ENCODE measurements at places on chromosomes 5 and 9.

- peak; percentile 48 for DNase-seq
Measured at GRCh38 chr5:138955013-138955660, 80.0 kb upstream of the LRRTM2 start.

DNA sequence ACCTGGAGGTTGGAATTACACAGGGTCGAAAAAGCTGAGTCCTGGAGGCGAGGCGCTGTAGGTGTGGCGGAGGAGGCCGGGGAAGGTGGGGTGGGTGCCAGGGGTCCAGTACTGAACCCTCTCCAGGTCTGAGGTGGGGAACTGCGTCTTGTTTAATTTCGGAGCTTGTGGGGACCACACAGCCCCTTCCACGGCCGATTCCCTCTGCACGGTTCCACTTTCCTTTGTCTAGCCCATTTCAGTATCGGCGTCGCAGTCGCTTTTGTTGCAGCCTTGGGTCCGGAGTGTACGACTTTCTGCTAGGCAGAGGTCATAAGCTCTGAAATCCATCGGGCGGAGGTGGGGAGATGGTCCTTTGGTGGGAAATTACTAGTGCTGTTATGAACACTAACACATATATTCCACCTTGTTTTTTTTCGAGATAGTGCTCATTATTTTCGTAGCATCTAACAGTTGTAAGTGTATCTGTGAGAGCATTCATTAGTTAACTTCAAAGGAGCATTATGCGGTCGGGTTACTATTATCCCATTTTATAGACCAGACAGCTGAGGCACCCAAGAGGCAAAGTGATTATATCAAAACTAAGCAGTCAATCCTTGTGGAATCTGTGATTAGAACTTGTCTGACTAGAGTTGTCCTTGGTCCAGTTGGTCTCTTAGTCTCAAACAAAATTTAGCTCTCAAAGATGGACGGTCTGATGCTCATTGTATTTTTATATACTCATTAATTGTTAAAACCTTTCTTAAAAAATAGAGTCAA is 737 bp downstream of the RNF180 start:
- no peak for DNase-seq

GRCh38 chr5:80541392-80541791 is 28.7 kb downstream of the ANKRD34B start:
- no peak for DNase-seq

GRCh38 chr5:104363567-104363966 is 801.0 kb upstream of the NUDT12 start:
- DNase-seq, result no peak

DNA sequence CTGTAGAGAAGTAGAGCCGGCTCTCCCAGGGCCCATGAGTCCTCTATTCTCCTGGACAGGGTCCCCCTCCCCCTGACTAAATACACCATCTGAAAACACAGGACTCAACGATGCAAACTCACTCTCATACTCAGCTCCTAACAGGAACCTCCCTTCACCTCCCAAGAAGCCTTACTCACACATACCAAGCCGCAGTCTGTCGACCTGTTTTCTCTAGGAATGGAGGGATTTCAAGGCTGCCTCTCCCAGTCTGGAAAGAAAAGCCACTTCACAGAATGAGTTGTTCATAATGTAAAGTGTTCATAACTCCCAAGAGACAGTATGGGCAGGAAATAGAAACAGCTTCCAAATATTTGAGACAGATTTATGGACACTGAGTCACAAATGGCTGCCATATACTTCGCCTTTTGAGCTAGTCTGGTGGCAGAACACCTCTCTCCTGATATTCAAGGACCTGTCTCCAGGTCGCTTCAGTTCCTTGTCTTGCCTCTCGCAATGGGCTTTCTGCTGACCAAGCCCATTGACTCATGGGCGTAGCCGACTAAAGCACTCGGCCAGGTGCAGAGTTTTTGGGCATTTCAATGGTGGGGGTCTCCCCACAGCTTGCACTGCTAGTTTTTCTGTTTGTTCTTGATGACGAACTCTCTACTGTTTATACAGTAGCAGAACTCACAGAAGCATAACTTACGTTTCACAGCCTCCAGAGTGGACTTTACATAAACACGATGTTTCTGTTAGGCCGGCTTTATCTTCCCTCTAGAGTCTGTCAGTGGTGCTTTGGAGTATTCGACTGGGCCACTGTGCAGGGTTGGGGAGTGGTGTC is 25.0 kb upstream of the IL17B start:
- DNase-seq, result no peak

GRCh38 chr9:118751077-118751847 is 618.0 kb downstream of the BRINP1 start:
- DNase-seq, result no peak

- no peak for DNase-seq
Measured at GRCh38 chr5:88248743-88249540, 19.7 kb downstream of the TMEM161B start.

- DNase-seq, result no peak
Measured at GRCh38 chr5:154529282-154529681, 51.3 kb upstream of the HAND1 start.

- no peak for DNase-seq
Measured at GRCh38 chr5:181217111-181217802, 5.8 kb upstream of the TRIM41 start.

- DNase-seq, result no peak
Measured at GRCh38 chr9:27591093-27591492, 17.8 kb upstream of the C9orf72 start.

GRCh38 chr9:119307471-119307870 is 61.8 kb downstream of the BRINP1 start:
- no peak for DNase-seq

- no peak for DNase-seq
Measured at GRCh38 chr5:78127875-78128274, 166.6 kb downstream of the AP3B1 start.

- DNase-seq, result peak; percentile 50
Measured at GRCh38 chr9:112074250-112075008, 100.7 kb downstream of the SUSD1 start.

GRCh38 chr5:172281346-172281745 is 2.2 kb downstream of the UBTD2 start:
- no peak for DNase-seq

GRCh38 chr5:11528720-11529119 is 375.5 kb downstream of the CTNND2 start:
- DNase-seq, result no peak

GRCh38 chr9:123679330-123679987 is 250.5 kb downstream of the DENND1A start:
- no peak for DNase-seq

GRCh38 chr9:133677126-133678010 is 41.2 kb downstream of the DBH start:
- no peak for DNase-seq

DNA sequence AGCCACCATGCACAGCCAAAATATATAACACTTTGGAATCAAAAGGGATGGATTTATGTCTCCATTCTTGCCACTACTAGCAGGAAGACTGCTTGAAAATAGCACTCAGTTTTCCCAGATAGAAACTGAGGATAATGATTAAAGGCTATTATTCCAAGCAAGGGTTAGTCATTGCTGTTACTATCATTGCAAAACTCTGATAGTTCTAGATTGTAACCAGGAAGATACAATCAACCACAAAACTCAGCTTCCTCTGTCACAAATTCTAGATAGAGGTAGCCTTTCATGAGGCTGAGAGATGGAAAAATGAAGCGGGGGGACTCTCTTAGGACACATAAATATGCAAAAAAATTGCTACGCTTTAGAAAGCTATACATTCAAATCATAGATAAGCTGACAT is 3.1 kb downstream of the ANXA1 start:
- DNase-seq, result no peak

- DNase-seq, result no peak
Measured at GRCh38 chr9:112670991-112671625, 46.8 kb downstream of the INIP start.

DNA sequence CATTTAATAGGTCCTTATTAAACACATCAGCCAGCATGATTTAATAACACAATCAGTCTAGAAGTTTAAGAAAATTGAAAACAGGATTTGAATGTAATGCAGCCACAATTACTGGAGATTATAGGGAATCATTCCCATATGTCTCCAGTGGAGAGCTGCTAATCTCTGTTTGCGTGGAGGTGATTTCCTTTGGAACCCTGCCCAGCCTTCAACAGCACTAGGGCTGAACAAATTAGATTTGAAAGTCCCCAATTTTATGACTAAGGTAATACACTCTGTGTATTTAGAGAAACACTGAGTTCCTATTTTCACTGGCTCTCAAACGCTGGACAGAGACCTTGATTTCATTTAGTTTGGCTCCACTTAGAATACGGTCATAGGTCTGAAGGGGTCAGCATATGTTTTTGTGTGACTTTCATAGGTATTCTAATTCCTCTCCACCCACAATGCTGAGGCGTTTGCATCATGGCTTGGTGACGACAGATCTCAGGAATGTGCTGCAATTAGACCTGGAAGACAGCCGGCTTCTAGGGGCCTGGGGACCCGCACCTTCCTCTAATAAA is 508.3 kb downstream of the EBF1 start:
- DNase-seq, result peak; percentile 19

DNA sequence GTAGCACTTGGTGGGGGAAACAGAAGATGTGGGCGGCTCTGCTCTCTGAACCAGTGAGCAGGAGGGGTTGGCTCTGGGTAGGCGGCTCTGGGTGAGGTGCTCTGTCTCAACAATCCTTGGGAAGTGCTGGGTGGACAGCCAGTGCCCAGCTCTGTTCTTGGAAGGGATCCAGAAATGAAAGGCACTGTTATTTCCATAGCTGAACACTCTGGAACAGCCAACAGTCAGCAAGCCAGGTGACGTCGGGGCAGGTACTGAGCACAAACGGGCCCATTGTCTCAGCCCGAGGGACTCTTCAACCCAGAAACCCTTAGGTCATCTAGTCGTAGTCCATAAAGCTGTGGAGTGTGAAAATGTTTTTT is 36.3 kb downstream of the OLFM1 start:
- no peak for DNase-seq

- DNase-seq, result no peak
Measured at GRCh38 chr5:62762503-62762902, 183.9 kb downstream of the LRRC70 start.

- no peak for DNase-seq
Measured at GRCh38 chr5:92492908-92493307, 1088.1 kb downstream of the NR2F1-AS1 start.

DNA sequence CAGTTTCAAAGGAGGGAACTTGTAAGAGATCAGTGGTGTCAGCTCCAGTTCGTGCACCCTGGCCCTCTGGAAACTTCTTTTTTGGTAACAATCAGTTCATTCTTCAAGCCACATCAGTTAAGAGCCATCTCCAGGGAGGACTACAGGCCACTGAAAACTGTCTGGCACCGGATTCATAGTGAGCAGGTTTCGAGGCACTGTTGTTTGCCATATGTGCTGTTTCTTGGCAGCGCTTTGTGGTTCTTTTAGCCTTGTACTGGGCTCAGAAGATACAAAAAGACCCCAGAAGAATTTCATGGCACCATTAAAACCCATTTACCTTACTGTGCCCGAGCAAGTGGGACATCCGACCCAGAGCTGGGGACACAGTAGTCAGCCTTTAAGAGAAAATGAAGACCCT is 68.5 kb downstream of the OTULIN start:
- DNase-seq, result no peak

DNA sequence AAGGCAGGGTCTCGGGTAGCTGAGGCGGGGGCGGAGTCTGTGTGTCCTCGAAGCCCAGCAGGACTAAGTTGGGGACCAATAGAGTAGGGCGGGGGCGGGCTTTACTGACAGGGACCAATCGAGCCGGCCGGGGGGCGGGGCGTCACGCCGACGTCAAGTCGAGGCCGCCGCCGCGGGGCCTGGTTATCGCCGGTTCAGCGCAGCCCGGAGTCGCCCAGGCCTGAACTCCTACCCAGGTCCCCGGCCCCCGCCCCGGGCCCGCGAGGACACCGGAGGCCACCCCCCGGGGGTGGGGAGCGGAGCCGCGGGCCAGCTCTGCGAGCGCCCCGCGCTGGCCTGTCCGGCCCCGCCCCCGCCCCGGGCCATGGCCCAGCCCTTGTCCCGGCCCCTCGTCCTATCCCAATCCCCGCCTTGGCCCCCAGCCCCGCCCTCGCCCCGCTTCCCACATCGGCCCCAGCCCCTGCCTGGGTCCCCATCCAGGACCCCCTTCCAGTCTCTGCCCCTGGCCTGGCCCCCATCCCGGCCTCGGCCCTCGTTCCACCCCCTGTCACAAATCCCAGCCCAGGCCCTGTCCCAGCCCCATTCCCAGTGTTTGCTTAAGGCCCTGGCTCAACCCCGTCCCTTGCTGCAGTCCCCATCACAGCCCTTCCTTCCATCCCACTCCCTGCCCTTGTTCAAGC is at the start of gene TMEM8B:
Gene TMEM8B, plus strand, starts transcription at position 145 of the 680 bp plus-strand sequence. Its CDS starts 220 bp downstream, at position 365.
- DNase-seq, result peak; percentile 69

- no peak for DNase-seq
Measured at GRCh38 chr9:68536876-68537615, 3.6 kb downstream of the TMEM252 start.

DNA sequence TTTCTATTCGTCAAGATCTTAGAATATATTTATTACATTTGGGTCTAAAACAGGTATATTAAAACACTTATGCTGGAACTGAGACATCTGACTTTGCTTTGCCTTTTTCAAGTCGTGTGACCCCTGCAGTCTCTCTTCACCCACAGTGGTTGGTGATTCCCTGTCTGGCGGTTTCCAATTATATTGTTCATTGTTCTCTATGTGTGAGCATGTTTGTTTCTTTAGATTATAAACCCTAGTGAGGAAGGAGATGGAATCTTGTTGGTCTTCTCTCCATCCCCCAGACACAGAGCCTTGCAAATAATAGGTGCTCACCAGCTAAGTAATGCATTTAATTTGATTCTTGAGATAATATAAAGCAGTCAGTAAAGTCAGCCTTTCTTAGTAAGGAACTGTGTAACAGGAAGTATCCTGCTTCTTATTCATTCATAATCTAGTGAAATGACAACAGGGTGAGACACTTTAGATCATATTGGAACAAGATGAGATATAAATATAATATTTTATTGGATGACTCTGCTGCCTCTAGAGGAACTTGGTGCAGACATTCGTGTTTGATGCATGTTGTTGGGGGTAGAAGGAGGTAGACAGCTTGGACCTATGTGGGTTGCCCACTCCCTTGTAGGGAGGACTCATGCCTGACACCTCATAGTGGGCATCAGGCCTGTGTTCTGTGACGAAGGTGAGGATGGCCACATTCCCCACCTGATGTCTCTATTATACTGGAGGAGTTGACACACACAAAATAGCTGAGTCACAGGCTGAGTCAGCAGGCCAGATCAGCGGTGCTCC is 88.1 kb downstream of the FGF1 start:
- no peak for DNase-seq

GRCh38 chr5:75366787-75367186 is 29.8 kb downstream of the HMGCR start:
- DNase-seq, result no peak

DNA sequence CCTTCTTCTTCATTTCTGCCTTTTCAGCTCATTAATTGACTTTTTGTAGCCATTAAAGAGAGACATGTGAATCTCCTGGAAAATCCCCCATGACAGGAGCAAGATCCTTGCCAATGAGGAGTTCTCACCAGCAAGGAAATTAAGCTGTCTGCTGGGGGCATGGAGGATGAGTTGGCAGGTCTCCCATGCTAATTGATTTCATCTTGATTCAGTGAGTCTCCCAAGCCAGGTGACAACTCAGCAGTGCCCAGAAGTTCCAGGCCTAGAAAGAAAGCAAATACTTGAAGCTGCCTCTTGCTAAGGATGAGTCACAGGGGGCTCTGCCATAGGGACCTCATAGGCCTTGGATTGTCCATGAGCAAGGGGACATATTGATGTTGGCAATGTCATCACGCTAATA is 30.0 kb upstream of the ADRA1B start:
- no peak for DNase-seq
